H54 (cell line): ENCODE measurements at places on chromosomes 3 and 15.

- DNase-seq = no peak
Observed at GRCh38 chr3:181176601-181177000, 187.1 kb upstream of the DNAJC19 start.

DNA sequence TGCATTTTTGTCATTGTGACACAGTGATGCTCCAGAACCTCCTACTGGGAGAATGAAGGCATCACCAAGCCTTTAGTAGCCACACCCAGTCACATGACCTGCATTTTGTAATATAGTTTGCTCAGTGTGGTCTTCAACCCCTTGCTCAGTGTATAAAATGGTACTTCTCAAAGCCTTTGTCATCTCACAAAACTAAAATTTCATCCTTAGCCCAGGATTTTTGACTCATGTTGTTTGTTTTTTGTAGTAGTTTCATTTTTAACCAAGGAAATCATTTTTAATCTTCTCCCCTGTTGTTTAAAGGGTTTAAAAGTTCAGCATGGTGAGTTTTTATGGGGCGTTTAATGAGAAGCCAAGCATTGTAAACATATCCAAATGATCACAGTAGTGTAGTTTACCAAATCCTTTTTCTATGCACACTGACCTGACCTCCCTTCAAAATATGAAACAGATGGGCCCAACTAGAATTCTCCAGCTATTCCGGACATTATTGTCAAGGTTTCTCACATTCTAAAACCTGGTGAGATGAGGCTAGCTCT, 123.5 kb upstream of the IL12A start:
- no peak for DNase-seq

GRCh38 chr15:26970712-26971210, at the start of gene GABRG3:
Gene GABRG3 (plus strand): TSS chr15:26971181.
- DNase-seq = no peak

- no peak for DNase-seq
Observed at GRCh38 chr15:73910522-73911303, 15.5 kb upstream of the LOXL1 start.

GRCh38 chr15:69265347-69265955, 33.3 kb upstream of the PAQR5 start:
- DNase-seq = no peak

DNA sequence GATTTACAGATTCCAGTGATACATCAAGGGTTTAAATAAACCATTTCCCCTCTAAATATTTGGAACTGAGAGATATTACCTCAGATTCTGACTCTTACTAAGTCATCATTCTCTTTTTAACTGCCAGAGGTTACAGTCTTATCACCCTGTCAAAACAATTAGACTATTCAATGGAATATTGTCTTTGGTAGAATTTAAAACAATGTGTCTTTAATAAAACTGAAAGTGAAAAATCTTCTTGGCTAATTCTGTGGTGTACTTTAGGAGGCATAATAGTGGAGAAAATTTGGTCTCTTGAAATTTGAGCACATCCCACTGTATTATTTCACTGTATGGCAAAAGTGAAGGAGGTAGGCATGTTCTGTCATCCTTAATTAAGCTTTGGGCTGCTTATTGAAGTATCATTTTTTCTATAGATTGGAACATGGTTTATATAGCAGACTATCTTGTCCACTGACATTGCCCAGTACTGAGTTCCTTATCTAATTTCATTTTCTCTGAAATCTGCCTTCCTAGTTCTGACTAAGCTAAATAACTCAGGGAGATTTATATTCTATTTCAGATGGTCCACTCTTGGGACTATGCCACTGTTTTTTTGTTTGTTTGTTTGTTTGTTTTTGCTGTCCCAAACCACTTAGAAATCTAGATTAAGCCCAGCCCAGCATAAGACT, 48.0 kb upstream of the UTS2B start:
- no peak for DNase-seq

DNA sequence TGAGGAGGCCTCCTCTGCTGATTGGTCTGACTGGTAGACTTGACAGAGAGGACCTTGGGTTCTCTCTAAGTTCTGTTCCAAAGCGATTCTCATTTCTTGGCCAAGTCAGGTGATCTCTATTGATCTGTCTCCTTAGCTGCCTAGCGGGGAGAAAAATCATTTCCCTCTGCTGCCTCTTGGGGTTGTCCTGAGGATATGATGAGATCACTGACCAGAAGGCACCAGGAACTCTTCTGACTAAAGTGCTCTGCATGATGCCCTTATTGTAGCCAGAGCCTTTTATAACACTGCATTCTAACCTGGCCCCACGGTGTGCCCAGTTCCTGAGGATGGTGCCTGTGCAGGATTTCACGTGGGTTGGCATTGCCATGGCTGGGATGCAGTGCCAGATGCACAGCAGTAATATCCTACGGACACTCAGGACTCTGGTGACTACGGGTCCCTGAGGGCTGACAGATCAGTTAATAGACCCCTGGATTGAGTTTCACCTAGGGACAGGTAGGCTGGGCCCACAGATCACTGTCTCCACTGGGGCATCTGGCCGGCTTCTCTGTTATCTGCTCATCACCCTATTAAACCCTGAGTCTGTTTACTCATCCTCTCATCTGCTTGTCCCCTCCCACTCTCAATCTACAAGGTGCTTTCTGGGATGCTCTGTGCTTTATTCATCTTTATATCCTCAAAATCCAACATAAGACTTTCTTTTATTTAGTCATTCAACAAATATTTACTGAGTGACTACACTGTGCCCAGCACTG, 3.9 kb upstream of the HEG1 start:
- DNase-seq = peak; percentile 57
